Activated CD4-positive, alpha-beta T cell treated with anti-CD3 and anti-CD28 coated beads for 36 hours (primary cell): ENCODE measurements at places on chromosomes 2 and 18. TPM values are rescaled to one million over a fixed set of nuclear protein-coding genes. Genes with fewer than 3 reads are reported as not detected.
A peak's percentile ranks its signal among the peaks of the same experiment; 100 is the strongest.

Gene EDAR
- total RNA-seq, result 0.78 TPM

Gene CCDC68
- not detected for total RNA-seq

Gene MRO
- total RNA-seq, result not detected

Gene LCLAT1
- 18.5 TPM for total RNA-seq

Gene C1D
- total RNA-seq, result 21.4 TPM

DNA sequence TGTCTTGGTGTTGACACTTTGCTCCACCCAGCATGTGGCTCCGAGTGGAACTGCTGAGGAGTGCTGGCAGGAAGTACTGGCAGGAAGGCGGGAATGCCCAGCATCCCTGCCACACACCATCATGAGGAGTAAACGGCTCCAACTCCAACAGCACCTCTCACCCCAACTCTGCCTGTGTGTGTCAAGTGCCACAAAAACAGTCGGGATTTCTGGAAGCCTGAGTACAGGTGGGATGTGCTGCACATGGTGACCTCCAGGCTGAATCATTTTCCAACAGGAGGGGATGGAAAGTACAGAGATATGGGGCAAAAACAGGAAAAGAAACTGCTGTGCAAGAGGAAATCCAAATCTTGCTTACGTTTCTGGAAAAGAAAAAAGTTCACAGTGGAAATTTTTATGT is 53.6 kb downstream of the PARD6G start:
- H3K27ac ChIP-seq, result no peak overlapping the region
- H3K36me3 ChIP-seq, result no peaks in the 10 kb centered on the region
- peaks cover 43% of the 10 kb centered on the region for H3K27me3 ChIP-seq
- no peak overlapping the region for H3K4me3 ChIP-seq

DNA sequence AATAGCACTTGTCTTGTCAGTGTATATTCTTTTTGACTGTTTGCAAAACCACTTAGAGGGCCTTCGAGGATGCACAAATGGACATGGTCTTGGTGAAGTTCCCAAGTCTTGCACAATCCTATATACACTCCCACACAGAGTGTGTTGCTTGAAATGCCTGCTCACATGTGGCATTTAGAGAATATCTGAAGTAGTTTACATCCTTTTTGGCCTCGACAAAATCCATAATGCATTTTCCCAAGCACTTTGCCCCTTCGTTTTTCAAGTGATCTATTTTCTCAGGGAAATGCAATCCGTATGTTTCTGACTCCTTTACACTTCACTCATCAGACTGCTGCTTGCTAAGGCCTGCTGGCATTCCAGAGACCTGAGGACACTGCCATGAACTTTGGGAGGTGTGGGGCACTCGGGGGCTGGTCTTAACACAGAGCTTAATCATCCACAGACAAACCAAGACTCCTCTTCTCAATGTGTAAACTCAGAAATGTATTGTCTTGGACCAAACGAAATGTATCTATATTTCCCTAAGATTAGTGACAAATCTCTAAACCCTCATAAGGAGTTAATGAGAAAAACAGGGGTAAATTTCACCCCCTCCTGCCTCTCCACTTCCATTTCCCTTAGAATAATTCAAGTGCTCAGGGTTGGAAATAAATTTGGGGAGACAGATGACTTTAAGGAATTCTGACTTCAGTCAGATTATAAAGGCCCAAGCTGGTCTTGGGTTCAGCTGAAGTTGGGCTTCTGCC is 219.3 kb upstream of the APCDD1 start:
- H3K4me3 ChIP-seq, result no peak overlapping the region
- H3K4me1 ChIP-seq, result no peaks in the 10 kb centered on the region
- no peak overlapping the region for H3K27ac ChIP-seq

DNA sequence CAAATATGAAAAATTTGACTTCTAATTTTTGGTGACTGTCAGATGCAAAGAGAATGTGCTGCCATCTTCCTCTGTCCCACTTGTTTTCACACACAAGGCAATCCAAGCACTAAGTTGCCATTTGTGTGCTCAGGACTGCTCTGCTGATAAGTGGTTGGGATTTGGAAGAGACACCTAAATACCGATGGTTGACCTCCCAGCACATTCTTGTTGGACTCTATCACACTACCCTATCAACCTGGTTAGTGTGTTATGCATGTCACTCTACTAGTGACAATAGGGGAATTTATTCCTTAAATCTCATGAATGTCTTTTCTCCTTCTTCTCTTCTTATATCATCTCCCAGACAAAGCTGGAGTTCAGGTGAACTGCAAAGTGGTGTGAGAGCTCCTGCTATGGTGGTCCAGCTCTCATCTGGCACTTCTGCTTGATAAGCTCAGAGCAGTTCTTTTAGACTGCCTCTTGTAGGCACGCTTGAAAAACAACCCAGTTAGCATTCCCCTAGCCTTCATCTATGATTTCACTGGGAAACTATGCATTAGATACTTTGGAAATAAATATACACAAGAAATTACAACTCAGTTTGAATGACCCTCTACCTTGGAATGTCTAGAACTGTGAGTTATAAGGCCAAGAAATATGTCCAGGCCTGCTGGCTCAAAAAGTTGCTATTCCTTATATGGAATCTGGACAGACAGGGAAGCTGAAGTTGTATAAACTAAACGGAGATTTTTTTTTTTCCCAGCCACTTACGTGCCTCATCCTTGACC is 404.8 kb downstream of the MEIS1 start:
- no peak overlapping the region for H3K27ac ChIP-seq
- no peak overlapping the region for H3K4me3 ChIP-seq
- H3K36me3 ChIP-seq, result no peaks in the 10 kb centered on the region
- H3K4me1 ChIP-seq, result no peaks in the 10 kb centered on the region
- no peaks in the 10 kb centered on the region for H3K27me3 ChIP-seq

DNA sequence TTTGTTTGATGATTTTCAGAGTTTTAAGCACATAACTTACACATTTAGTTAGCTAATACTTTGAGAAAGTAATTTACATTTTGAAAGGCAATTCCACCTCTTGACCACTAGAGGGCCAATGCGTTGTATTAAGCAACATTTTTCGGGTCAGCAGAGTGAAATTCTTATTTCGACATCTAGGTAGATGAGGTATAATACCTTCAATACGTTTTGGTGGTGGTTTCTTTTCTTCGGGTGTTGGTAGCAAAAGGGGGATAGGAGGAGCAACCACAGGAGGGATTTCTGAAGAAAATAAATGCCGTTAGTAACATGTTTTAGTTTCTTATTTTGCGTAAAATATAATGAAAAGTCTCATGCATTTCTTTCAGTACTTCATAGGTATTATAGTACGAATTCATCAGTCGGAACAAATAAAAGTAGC is 106.3 kb downstream of the TTN start:
- no peaks in the 10 kb centered on the region for H3K4me1 ChIP-seq
- DNase-seq, result peak; percentile 4
- H3K4me3 ChIP-seq, result no peak overlapping the region
- H3K27me3 ChIP-seq, result no peaks in the 10 kb centered on the region
- peaks cover 2% of the 10 kb centered on the region for H3K36me3 ChIP-seq
- H3K27ac ChIP-seq, result no peak overlapping the region
